ENCODE measurements at places on chromosomes 12 and 14.

DNA sequence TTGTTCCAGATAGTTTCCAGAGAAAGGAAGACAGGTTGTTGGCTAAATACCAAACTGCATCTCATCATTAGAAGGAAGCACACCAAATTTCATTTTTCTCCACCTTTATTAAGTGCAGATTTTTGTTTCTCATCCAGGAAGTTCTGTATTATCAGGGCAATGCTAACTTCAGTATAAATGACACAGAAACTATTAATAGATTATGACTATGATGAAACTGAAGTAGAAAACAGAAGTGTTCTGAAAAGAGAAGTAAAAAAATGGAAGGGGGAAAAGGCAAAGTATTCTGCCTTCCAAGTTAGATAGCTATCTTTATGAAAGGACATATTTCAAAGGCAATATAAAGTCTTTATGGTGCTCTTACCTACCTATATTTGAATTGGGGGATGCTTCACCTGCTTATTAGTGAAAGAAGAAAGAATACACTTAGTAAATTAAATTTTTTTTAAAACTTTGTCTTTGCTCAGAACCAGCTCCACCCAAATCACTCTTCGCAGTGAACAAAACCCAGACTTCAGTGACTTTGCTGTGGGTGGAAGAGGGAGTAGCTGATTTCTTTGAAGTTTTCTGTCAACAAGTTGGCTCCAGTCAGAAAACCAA is 223.9 kb downstream of the PTPRO start:
- no peak for DNase-seq

DNA sequence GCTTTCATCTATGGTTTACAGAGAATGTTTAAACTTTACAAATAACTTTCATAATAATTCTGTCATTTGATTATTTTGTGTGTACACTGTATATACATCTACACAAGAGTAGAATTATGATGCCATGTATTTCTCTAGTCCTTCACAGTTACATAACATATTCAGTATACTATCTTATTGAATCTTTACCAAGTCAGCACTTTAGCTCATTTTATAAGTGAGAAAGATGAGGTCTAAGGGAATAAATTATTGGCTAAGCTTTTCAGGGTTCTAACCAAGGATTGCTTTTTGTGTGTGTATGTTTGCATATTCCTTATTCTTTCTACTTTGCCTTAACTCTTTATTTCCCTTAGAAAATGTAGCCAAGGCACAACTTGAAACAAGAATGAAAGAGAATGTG is 84.3 kb upstream of the PTPRQ start:
- DNase-seq: no peak

DNA sequence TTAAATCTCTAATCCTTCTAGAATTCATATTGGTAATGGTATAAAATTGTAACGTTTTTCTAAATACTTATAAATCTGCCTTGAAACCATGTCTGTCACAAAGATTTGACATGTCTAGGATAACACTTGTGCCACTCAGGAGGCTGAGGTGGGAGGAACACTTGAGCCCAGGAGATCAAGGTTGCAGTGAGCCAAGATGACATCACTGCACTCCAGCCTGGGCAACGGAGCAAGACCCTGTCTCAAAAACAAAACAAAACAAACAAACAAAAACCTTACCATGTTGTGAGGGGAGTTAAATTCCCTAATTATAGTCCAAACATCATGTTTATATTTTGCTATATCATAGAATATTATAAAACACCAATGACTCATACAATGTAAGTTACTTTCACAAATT is 317.5 kb upstream of the SOX5 start:
- no peak for DNase-seq

GRCh38 chr14:104399432-104400155 is 180.0 kb upstream of the C14orf180 start:
- DNase-seq: no peak

GRCh38 chr12:92369636-92370035 is 224.0 kb upstream of the BTG1 start:
- DNase-seq: no peak

DNA sequence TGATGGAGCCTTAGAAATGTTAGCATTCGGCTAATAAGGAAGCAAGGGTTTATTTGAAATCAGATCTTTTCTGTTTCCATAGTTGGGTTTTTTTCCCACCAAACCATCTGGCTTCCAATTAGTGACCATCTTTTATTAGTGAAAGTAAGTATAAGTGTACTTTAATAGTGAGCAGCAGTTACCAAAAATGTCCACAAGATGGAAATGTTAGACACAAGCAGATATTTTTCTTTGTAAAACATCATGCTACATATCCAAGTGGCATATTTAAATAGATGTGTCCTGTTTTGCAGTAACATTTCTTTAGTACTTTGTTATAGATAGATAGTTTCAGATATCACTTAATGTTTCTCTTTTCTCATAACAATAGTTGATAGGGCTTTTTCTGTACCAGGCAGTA is 28.8 kb downstream of the YEATS4 start:
- DNase-seq: no peak

DNA sequence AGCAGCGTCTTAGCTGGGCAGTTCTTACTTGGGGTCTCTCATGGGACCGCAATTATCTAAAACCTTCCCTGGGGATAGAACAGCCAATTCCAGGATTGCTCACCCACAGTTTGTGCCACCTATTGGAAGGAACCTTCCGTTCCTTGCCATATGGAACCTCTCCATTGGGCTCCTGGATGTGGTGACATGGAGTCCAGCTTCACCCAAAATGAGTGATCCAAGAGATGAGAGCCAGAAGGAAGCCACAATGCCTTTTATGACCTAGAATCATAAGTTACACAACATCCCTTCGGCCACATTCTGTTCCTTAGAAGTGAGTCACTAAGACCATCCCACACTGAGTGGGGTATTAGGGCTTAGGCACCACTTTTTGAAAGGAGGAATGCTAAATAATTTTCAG is 164.4 kb downstream of the FBXL14 start:
- no peak for DNase-seq

- no peak for DNase-seq
Measured at GRCh38 chr12:26704684-26705460, 128.1 kb downstream of the ITPR2 start.

DNA sequence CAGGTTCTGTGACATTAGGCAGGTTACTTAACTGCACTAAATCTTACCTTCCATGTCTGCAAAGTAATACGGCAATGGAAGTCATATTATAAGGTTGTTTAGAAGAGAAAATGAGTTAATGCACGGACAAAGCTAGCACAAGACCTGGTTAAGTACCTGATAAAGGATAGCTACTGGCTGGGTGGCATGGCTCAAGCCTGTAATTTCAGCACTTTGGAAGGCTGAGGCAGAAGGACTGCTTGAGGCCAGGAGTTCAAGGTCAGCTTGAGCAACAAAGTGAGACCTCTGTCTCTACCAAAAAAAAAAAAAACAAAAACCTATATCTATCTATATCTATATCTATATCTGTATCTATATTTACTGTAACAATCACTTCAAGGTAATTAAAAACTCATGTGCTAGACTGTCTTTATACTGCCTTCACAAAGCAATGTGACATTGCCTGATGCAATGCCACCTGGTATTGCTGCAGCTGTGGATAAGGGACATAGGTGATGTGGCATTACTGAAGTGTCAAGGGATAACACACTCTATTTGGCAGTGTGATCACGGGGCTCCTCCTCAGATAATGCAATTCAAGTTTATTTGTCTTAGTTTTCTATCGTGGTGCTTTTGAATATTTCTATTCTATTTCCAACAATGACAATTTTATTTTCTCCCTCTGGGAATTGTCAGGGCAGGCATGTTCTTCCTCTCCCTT is 107.1 kb downstream of the PAX9 start:
- no peak for DNase-seq

GRCh38 chr12:23949348-23950209 is at the start of gene SOX5:
TSS of gene SOX5 (minus strand) at chr12:23949670. CDS start at chr12:23949601, 69 bp downstream.
- DNase-seq: peak; percentile 42

DNA sequence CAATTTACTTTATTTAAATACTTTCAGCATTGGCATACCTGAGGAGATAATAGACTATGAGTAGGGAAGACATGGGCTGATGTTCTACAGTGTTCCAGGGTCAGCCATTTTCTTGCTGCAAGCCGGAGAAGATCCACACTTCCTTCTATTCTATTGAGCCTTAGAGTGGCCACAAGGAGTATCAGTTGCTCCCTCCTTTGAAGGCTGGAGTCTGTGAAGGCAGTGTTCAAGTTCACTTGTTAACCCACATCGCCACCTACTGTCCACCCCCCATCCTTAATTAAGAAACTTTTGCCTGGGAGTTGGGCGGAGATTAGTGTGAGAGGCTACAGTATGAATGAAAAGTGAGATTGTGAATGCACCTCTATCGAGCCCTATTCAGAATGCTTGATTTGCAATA is 666.6 kb downstream of the NRXN3 start:
- DNase-seq: no peak

GRCh38 chr14:90659156-90659555 is 157.1 kb downstream of the TTC7B start:
- no peak for DNase-seq

DNA sequence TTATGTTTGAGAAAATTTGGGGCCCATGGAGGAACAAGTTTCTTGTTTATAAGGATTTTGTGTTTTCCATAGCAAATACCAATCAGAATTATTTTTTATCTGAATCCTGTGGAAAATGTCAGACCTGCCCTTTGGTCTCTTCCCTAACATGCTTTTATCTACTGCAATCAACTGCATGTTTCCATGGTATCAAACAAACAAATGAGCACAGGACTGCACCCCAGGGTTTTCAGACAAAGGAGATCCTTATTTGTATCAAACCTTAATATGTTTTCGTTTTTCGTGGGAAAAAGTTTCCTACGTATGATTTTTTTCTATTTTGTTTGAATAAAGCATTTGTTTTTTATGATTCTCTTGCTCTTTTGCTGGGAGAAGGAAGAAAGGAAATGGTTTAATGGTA is 91.1 kb downstream of the GPR135 start:
- no peak for DNase-seq

- no peak for DNase-seq
Measured at GRCh38 chr12:31362115-31362758, 36.3 kb upstream of the SINHCAF start.

DNA sequence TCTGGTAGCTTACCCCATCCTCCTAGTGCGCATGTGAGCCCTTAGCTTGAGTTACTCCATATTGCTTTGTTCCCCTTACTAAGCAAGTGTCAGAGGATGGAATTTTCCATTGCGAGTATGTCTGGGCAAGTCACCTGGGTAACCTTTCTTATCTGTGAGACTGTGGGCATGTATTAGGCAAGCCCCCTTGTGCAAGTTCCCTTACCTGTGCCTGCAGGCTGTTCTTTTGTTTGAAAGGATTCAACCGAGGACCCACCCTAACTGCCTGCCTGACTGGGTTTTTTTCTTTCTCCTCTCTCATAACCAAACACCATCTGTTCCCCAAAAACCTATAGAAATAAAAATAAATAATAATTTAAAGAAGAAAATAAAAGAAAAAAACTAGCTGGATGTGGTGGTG is 22.3 kb upstream of the PPP2R5E start:
- DNase-seq: no peak

GRCh38 chr14:37060496-37061260 is 111.7 kb downstream of the SLC25A21 start:
- DNase-seq: no peak

DNA sequence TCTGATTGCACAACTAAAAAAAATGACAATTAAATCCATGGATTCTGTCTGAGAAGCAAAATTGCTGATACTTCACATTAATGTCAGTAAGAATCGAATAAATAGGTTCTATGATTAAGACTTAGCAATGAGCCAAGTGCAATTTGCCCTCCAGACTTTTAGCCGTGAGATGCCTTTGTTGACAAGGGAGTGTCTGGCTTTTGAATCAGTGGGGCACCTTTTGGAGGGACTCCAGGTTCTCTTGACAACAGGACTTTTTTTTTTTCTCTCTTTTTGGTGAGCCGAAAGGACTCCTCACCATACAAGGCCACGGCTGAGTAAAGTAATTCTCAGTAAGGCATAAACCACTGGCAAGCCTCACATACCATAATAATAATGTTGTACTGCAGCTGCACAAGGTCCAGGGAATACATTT is 4.7 kb upstream of the MDM1 start:
- no peak for DNase-seq

DNA sequence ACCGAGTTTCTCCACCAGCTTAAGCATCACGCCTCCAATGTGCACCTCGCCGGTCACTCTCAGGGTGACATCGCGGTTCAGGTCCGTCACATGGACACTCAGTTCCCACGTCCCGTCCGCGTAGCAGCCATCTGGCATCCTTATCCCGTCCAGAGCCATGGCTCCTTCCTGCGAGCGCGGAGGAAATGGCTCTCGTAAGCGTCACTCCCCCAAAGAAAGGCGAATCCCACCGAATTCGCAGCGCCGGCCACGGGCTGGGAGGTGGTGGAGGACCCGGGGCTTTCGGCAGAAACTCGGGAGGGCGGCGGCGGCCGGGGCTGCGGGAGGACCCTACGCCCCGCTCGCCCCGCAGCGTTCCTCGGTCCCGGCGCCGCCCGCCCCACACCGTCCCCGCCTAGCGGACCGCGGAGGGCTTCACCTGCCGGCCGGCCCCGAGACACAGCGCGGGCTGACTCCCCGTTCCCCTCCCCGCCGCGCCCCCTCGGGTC is 396 bp downstream of the FERMT2 start:
- DNase-seq: no peak

DNA sequence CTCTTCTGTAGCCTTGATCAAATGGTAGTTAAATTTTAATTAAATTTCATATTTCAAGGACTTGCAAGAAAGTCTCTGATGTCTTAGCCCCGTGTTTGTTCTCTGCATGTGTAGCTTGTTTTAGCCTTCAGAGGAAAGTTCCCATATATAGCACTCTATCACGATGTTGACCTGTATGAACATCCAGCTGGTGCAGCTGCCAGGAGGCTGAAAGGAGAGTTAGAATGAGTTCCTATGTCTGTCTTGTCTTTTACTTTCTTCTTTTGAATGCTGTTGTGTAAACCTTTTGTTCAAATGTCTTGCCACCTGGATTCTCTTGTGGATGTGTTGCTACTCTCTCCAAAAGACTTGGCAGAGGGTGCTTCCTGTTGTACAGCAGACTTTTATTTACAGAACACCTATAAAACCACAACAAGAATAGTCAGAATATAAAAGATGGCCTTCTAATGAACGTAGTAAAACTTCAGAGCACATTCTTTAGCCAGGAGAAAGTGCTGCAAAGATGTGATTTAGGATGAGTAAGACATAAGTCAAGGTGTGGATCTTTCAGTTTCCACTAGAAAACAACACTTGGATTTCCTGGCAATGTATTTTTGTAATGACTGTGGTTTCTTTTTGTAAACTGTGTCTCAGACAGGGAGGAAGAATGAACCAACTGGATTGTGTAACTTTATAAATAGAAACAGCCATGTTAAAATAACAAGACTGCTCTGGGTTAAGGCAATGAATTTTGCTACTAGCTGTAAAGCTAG is 17.2 kb downstream of the NAV3 start:
- DNase-seq: no peak

GRCh38 chr14:56885825-56886224 is 75.5 kb upstream of the OTX2 start:
- DNase-seq: no peak

- DNase-seq: no peak
Measured at GRCh38 chr12:121579981-121580868, 598 bp downstream of the KDM2B start.

GRCh38 chr12:27937768-27938167 is 34.8 kb downstream of the PTHLH start:
- DNase-seq: no peak

- DNase-seq: no peak
Measured at GRCh38 chr12:11819643-11820042, 170.2 kb downstream of the ETV6 start.

GRCh38 chr12:5902736-5903135 is 42.3 kb downstream of the ANO2 start:
- no peak for DNase-seq

- DNase-seq: no peak
Measured at GRCh38 chr12:104351057-104351983, 47.8 kb downstream of the EID3 start.

- no peak for DNase-seq
Measured at GRCh38 chr12:69932154-69932553, 107.1 kb downstream of the MYRFL start.

Data from urinary bladder (tissue), 4 donors.